ENCODE measurements at places on chromosomes 5 and 9.
A peak's percentile ranks its signal among the peaks of the same experiment; 100 is the strongest.

GRCh38 chr9:37251452-37251851, 131.1 kb downstream of the ZCCHC7 start:
- no peak for DNase-seq

- no peak for DNase-seq
Measured at GRCh38 chr5:90020575-90021538, 388.7 kb downstream of the CETN3 start.

- no peak for DNase-seq
Measured at GRCh38 chr9:20426019-20426418, 196.3 kb downstream of the MLLT3 start.

GRCh38 chr5:17287501-17288155, 70.2 kb downstream of the BASP1 start:
- DNase-seq = no peak

DNA sequence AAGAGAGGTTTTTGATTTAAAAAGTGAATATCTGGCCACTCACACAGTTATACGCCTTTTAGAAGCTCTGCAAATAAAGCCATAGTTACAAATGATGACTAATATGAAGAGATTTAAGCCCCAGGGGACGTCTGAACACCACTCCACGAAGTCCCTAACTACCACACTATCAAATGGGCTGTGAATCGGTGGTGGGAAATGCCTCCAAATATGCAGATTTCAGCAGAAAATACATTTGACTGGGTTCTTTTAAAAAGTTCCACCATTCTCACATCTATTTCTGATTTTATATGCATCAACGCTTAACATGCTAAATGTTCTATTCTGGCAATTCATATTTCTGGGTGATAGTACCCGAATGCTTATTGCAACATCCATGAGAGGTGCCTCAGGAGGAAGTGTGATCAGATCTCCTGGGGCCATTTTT, 22.5 kb downstream of the TICAM2 start:
- no peak for DNase-seq

GRCh38 chr5:167967494-167968177, 323.8 kb upstream of the WWC1 start:
- no peak for DNase-seq

- DNase-seq = no peak
Measured at GRCh38 chr9:116152941-116153764, 438 bp upstream of the PAPPA start.

- DNase-seq = no peak
Measured at GRCh38 chr5:172561151-172561550, 79.9 kb upstream of the NEURL1B start.

- no peak for DNase-seq
Measured at GRCh38 chr5:153006681-153007080, 483.8 kb upstream of the GRIA1 start.

- no peak for DNase-seq
Measured at GRCh38 chr5:179772351-179772750, 21.4 kb upstream of the LTC4S start.

- no peak for DNase-seq
Measured at GRCh38 chr5:37737326-37738056, 102.3 kb downstream of the GDNF start.

DNA sequence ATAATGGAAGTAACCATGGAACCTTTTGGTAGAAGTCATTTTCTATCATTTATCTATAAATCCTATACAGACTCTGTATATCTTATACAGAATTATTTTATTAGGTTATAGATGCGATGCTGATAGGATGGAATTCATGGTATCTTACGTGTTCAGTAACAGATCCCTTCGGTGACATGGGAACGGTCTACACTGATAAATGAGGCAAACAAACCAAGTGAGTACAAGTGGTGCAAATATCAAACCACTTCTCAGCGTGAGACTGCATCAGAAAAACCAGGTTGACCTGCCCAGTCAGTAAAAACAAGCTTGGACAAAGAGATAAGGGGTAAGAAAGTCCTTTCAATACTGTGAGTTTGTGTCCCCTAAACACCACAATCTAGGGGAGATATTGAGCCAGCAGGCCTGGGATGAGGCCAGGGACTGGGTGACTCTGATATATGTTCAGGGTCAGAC, 215.5 kb downstream of the GAPVD1 start:
- DNase-seq = no peak

GRCh38 chr5:149829954-149830353, 99.8 kb downstream of the PPARGC1B start:
- DNase-seq = no peak

GRCh38 chr9:106929471-106930177, 66.7 kb downstream of the ZNF462 start:
- DNase-seq = no peak

DNA sequence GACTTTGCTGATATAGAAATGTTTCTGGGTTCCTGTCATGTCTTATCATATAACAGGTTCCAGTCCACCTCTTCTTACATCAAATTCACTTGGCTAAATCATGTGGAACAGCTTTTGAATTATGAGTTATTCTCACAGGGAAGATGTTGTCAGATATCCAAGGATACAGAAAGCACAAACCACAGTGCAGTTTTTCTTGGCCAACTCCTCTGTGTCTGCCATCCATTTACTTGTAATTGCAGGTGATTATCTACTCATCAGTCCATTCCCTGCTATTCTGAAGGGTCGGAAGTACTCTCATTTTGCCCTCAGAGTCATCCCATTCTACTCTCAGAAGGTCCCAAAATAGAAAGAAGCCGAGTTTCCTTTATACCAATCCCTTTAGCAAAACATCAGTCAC, 10.0 kb downstream of the MARCHF11 start:
- DNase-seq = no peak

- no peak for DNase-seq
Measured at GRCh38 chr9:8677741-8678140, 878.2 kb upstream of the DMAC1 start.

GRCh38 chr5:82470185-82470994, 192.2 kb upstream of the RPS23 start:
- DNase-seq = no peak

DNA sequence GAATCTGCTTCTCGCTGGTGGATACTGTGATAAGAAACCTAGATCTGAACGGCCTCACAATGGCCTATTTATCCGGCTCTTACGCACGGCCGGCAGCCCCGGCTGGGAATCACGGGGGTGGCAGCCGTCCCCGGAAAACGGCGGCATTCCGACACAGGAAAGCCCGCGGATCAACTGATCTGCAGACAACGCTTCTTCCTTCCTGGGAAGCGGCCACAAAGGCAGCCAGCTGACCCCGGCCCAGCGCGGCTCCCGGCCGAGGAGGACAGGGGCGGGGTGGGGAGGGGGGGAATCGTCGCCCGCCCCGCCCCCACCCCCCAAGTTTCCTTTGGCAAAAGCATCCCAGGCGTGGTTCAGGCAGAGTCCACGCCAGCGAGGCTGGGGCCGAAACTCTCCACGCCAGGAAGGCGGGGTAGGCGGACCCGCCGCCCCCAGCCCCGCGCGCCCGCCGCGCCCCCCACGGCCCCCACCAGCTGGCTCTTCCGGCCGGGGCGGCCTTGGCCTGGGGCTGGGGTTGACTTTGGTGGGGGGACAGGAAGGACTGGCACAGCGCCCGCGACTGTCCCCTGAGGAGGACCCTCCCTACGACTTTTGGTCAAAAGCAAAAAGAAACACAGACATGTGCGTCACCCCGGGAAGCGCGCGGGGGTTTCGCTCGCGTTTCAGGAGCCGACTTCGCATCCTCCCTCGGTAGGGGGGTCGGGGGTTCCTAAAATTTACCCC, 247.7 kb upstream of the ANKRD55 start:
- peak; percentile 27 for DNase-seq

DNA sequence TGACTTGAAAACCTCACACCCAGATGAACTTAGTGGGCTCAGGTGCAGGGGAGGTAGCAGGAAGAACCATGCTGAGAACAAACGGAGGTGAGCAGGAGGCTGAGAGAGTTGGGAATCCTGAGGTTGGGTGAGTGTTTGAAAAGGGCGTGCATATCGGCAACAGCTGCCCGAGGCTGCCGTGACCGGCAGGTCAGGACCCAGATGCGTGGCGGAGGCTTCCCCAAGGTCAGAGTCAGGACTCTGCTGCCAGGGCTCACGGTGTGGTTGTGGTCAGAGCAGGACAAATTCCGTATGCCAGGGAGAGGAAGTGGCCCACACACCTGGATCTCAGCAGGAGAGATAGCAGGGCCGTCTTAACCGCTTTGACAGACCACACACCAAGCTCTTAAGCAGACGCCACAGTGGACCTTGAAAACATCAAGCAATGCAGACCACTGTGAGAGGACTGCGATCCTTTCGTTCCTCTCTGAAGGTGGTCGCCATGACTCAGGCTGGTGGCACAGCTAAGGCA, 43.1 kb downstream of the ADAMTS16 start:
- DNase-seq = no peak

DNA sequence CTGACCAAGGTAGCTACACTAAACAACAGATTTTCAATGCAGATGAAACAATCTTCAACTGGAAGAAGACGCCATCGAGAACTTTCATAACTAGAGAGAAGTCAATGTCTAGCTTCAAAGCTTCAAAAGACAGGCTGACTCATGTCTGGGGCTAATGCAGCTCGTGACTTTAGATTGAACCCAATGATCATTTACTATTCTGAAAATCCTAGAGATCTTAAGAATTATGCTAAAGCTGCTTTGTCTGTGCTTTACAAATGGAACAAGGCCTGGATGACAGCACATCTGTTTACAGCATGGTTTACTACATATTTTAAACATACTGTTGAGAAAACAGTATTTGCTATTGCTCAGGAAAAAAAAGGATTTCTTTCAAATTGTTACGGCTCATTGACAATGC, 54.9 kb downstream of the RICTOR start:
- DNase-seq = no peak

DNA sequence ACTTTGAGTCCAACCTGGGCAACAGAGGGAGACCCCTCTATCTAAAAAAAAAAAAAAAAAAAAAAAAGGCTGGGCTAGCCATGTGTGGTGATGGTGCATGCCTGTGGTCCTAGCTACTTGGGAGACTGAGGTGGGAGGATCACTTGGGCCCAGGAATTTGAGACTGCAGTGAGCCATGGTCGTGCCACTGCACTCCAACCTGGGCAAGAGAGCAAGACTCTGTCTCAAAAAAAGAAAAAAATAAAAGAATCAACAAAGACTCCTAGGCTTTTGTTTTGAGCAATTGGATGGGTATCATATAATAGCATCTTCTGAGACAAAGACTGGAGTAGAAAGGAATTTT, 481.7 kb upstream of the PAPPA start:
- DNase-seq = no peak

- no peak for DNase-seq
Measured at GRCh38 chr5:83776437-83777031, 55.9 kb upstream of the HAPLN1 start.

DNA sequence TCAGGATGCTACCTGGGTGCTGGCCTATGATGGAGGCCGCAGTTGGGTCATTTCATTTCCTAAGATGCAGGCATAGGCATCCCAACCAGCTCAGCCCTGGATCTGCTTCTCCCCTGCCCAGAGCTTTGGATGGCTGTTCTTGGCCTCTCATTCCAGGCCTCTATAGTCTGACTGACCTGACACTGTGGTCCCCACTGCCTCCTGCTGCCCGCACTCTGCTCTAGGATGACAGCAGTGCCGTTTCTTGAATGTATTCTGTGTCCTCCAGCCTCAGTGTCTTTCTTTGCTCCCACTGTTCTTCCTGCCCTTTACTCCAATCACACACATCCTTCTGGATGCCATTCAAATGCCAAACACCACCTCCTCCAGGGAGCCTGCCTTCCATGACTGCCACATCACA, 235.7 kb downstream of the HSPA4 start:
- DNase-seq = no peak

- no peak for DNase-seq
Measured at GRCh38 chr5:154506049-154506715, 28.2 kb upstream of the HAND1 start.

DNA sequence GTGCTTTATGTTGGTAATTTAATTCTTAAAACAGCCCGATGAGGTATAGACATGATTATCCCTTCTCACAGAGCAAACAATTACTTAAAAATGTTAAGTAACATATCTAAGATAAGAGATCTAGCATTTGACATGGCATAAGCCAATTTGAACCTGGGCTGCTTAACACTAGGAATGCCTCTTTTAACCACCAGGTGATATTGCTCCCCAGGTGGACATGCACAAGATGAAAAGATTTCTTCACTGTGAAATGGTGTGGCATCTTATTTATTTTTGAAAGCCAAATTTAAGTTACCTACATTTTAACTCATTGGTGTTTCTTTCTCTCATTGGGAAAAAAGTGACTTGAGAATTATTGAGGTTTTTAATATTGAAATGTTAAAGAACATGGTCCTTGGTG, 15.8 kb upstream of the LRRC70 start:
- DNase-seq = no peak
